ENCODE measurements at places on chromosomes 1 and 21.

DNA sequence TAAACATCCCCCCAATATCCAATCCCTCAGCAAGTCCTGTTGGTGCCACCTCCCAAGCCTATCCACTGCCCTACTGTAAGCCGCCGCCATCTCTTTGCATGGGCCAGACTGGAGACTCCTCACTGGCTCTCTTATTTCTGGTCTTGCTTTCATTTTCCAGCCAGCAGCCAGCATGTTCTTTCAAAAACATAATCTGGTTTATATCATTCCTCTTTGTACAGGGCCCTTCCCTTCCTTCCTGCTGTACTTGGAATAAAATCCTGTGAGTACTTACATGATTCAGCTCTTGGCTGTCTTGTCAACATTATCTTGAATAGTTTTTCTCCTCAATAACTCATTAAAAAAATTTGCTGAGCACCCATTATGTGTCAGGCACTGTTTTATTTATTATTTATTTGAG, 28.2 kb downstream of the TLR5 start:
- DNase-seq: no peak

DNA sequence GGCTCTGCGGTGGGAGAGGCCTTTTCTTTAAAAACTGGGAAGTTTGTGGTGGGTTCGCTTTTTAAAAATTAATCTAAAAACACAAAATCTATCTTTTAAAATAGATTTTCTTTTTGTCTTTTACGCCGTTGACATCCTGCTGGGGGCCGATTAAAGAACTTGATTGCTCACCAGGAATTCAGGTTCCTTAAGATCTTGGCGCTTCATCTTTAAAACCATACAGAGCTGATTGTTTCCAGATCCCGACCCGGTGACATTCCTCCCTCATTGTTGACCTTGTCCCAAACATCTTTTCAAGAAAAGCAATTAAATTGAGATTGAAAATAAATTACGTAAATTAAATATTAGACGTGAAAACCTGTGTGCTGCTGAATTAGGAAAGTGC, 546 bp upstream of the ZNF697 start:
- DNase-seq: no peak

DNA sequence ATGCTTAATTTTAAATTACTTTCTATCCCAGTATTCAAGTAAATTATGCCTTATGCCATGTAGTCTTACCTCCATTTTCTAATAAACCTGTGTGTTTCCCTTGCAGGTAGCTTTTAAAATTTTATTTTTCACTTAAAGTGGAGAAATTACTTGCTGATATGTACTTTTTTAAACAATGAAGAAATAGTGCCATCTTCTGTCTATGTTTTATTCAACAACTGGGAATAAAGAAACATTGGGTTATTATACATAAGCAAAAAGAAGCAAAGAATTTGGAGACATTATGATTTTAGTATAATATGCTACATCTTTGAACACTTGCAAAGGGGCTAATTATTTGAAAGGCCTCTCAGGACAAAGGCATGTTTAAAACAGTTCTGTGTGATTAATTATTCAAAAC, 1912.9 kb downstream of the MRPL39 start:
- DNase-seq: peak; percentile 3

GRCh38 chr1:232038706-232039677, 412.4 kb downstream of the DISC1 start:
- peak; percentile 24 for DNase-seq

- DNase-seq: peak; percentile 22
These were observed 141.3 kb upstream of the LRRC7 start for GRCh38 chr1:69426401-69426800.

DNA sequence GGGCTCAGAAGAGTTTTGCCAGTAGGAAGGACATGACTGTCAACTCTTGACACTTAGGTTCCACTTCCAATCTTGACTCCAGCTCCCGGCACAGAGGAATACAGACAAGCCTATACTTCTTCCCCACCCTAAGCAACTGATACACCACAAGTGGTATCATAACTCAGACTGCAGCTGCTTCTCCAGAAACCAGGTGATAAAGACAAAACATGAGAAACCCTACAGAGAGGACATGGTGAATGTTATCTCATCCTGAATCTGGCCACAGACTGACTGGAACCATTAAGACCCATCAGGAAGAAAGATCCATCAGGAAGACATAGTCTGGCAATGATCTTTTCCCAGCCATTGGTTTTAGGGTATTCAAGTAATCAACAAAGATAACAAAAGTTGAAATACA, 13.8 kb downstream of the PAXBP1 start:
- no peak for DNase-seq

DNA sequence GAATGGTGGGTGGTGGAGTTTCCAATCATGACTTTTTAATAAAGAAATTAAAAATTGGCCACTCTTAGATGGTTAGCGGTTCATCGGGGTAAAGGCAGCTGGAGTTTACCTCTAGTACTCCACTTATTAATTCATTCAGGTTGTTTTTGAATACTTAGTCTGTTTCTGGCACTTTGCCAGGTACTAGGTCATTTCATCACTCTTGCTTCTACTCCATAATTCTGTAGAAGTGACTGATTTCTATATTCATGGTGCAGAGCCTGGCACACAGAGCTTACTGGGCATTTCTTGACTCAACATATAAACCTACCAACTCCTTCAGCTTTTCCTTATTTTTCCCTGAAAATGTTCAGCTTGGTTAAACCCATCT, 31.5 kb downstream of the FOXD2 start:
- DNase-seq: no peak

DNA sequence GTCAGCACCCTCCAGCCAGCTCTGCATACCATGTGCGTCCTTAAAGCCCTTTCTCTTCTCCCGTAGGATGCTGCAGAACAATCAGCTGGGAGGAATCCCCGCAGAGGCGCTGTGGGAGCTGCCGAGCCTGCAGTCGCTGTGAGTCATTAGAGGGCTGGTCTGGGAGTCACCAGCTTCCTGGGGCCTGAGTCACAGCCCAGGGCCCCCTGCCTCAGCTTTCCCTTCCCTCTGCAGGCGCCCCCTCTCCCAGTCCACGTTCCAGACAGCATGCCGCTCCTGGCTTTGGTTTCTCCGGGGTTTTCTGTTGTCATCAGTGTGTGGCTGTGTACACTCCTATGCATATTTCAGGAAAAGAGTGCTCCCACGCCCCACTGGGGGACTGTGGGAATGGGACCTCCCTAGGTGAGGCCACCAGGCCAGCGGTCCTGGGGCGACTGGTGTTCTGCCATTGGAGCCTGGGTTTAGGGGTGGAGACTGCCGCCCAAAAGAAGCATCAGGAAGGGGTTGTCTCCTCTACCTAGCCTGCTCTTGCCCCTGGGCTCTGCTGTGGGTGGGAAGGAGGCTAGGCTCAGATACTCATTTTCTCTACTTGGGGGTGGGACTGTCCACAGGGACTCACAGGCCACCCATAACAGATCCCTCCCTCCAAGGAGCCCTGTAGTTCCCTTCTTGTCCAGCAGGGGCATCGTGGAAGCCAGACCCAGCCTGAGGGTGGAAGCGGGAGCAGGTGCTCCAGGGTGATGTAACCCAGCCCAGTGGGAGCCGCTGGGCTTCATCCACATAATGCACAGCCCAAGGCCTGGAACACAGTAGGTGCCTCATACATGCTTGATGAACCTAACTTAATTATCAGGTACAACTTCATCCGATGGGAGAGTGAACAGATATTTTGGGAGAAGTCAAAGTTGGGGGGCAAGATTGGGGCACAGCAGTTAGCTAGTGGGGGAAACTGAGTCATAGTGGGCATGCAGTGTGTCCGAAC, 42.5 kb downstream of the LGR6 start:
- DNase-seq: peak; percentile 68

Measured in NCI-H2081 (cell line).